HL-60 (cell line): ENCODE measurements at places on chromosomes 1 and 21.

GRCh38 chr1:109579491-109579890 is 31.1 kb downstream of the GNAI3 start:
- DNase-seq: no peak

DNA sequence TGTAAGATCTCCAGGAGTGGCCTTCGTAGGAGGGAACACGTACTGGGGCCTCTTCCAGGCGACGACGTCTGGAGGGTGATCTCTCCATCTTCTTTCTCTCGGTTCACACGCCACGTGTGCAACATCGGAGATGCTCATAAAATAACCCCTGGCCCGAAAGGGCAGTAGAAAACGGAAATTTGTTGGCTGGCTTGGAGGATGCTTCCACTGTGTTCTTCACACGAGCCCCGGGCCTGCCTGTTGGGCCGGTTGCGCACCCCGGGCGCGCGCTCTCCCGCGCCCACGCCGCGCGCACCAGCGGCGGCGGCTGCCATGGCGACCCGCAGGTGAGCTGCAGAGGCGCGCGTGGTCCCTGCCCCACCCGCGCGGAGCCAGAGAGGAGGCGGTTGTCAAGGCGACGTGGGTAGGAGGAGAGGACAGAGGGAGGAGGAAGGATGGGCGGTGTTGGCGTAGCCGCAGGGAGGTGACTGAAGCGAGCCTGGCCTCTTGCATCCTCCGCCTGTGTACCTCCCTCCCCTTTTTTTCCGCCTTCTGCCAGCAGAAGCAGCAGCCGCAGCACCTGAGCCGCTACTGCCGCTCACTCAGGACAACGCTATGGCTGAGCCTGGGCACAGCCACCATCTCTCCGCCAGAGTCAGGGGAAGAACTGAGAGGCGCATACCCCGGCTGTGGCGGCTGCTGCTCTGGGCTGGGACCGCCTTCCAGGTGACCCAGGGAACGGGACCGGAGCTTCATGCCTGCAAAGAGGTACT is at the start of gene ELAPOR1:
ELAPOR1 (plus strand) TSS at position 526 of the 752 bp plus-strand sequence; CDS start at position 595, 69 bp downstream.
- DNase-seq: peak; percentile 28

GRCh38 chr1:27551170-27551952 is 52.6 kb downstream of the AHDC1 start:
- no peak for DNase-seq

- no peak for DNase-seq
Measured at GRCh38 chr1:119442756-119443155, 27.8 kb downstream of the HSD3B2 start.

- DNase-seq: no peak
Measured at GRCh38 chr1:177311111-177311510, 140.4 kb downstream of the BRINP2 start.

GRCh38 chr1:229529639-229530038 is 21.5 kb upstream of the NUP133 start:
- DNase-seq: no peak

GRCh38 chr1:212490276-212490675 is 57.6 kb downstream of the NENF start:
- DNase-seq: no peak

DNA sequence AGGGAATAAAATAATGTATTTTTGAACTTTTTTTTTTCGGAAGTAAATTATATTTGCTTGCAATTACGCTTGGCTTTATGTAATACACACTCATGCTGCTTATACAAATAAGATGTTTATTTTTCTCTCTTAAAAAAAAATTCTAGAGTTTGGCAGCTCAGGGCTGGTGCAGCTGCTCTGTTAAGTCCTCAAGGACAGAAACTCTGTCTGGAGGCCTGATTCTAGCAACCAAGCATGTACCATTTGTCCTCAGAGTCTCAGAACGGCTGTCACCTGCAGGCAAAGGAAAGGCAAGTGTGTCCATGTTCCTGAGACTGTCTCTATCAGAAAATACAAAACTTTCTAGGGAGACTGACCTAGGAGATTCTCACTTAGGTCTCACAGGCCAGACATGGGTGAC is 23.2 kb upstream of the CLDN17 start:
- no peak for DNase-seq

- no peak for DNase-seq
Measured at GRCh38 chr1:1169429-1170214, 4.1 kb upstream of the TTLL10 start.

DNA sequence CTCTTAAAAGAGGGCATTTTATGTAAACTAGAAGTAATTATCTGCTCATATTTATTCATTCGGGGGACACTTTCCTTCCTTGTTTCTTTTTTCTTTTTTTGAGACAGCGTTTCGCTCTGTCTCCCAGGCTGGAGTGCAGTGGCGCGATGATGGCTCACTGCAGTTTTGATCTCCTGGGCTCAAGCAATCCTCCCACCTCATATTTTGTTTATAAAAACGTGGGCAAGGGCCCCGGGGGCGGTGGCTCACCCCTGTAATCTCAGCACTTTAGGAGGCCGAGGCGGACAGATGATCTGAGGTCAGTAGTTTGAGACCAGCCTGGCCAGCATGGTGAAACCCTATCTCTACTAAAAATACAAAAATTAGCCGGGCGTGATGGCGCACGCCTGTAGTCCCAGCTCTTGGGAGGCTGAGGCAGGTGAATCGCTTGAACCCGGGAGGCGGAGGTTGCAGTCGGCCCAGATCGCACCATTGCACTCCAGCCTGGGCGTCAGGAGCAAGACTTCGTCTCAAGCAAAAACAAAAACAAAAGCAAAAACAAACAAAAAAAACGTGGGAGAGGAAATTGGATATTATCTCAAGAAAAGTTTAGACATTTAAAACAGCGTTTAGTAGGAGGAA is 926 bp upstream of the DFFA start:
- no peak for DNase-seq

GRCh38 chr21:42373196-42373907 is 7.0 kb upstream of the TFF1 start:
- DNase-seq: no peak

- no peak for DNase-seq
Measured at GRCh38 chr1:23889074-23889473, 21.0 kb upstream of the FUCA1 start.

DNA sequence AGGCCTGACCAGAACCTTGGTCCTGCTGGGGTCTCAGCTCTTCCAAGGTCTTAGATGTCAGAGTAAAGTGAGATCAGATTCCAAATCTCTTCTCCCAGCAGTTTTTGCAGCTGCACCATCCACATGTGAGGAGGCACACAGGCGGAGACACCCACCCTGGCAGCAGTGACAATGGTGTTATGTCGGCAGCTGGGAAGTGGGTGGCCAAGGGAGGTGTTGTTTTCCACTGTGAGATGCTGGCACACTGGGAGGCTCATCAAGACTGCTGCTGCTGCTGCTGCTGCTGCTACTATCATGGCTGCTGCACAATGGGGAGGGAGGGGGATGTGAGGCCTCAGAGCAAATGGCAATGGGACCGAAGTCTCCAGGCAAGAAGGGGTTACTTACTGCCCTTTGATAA is 23.6 kb downstream of the CAMK2N1 start:
- no peak for DNase-seq

DNA sequence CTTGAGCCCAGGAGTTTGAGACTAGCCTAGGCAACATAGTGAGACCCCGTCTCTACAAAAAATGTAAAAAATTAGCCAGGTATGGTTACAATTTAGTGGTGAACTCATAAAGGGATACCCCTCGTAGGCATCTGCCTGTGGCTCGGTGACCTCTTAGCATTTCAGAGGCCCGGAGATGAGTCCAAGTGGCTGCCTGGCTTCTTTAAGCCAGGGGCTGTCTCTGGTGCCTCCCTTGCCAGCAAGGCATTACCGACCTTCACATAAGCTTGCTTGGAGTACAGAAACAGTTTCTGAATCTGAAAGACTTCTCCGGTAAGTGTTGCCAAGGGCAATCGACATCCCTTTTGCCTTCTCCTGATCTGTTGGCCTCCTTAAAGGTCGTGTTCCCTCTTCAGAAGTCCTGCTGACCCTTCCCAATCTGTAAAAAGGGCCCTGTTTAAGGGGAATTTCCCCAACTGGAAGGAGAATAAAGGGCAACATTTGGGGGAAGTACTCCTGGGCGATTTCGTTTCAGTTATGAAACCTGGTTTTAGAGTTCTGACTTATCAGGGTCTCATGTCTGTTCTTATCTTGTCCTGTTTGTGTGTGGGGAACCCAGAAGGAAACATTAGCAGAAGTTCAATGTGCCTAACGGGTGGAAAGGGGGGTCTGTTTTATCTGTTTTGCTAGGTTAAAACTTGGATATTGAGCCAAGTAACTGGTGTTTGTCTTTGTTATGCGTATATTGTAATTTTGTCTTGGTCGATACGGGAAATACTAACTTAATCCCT is 32.9 kb downstream of the KIFAP3 start:
- no peak for DNase-seq

GRCh38 chr1:153816283-153816889 is 41.2 kb downstream of the SLC27A3 start:
- DNase-seq: no peak

DNA sequence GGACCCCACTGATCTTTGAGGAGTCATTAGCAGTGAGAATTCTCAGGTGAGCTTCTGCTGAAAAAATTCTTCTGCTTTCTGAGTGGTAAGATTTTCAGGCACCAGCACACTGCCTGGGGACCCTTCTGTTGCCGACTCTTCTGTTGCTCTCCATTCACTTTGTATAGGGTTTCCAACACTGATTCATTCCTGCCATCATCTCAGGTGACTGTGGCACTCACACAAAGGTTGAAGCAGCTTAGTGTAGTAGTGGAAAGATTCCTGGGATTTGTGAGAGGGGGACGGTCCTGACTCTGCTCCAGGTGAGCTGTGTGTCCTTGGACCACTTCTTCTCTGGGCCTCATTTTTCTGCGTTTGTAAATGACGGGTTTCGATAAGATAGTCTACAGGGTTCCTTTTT is 9.4 kb downstream of the UTP11 start:
- no peak for DNase-seq

GRCh38 chr1:248792342-248792741 is 33.4 kb downstream of the SH3BP5L start:
- DNase-seq: peak; percentile 91

DNA sequence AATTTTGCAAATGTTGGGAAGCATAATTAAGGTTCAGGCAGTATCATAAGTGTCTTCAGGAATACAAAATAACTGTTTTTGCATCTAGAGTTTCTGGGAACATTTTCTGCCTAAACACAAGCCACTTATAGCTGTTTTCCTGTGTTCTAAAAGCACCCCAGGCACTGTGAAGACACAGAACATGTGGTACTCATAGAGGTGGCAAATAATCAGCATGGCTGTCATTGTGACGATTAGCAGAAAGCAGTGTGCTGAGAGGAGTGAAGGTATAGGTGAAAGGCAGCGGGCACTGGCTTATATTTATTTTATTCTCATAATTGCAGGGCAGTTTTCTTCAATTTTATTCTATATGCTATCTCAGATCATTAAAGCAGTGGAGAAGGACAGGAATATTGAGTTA is 119.6 kb downstream of the LRRC53 start:
- no peak for DNase-seq

DNA sequence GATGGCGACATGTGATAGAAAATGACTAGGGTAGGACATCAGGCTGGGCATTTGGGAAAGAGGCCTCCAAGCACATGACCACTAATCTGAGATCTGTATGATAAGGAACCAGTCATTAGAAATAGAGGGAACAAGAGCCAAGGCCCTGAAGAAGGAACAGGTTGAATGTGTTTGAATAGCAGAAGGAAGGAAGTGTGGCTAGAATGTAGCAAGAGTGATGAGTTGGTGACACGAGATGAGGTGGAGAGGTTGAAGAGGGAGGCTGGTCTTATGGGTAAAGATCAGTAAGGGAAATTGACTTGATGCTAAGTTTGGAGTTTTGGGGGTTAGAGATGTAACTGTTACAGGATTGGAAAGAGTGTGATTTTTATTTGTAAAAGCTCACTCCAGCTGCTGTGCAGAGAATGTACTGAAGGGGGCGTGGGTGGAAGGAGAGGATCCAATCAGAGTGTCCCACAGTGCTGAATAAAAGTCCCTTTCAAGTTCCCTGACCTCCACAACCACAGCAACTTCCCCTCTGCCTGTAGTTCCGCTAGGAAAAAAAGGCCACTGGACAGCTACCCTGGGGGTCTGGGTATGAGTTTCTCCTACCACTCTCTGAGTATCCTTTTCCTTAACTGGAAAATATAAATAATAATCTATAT is 295.0 kb downstream of the OMA1 start:
- peak; percentile 35 for DNase-seq

- DNase-seq: no peak
Measured at GRCh38 chr1:42767510-42768000, 506 bp downstream of the C1orf50 start.

- DNase-seq: no peak
Measured at GRCh38 chr21:29152916-29153315, 22.5 kb downstream of the MAP3K7CL start.

- DNase-seq: no peak
Measured at GRCh38 chr1:88708011-88708410, 23.9 kb downstream of the PKN2 start.

DNA sequence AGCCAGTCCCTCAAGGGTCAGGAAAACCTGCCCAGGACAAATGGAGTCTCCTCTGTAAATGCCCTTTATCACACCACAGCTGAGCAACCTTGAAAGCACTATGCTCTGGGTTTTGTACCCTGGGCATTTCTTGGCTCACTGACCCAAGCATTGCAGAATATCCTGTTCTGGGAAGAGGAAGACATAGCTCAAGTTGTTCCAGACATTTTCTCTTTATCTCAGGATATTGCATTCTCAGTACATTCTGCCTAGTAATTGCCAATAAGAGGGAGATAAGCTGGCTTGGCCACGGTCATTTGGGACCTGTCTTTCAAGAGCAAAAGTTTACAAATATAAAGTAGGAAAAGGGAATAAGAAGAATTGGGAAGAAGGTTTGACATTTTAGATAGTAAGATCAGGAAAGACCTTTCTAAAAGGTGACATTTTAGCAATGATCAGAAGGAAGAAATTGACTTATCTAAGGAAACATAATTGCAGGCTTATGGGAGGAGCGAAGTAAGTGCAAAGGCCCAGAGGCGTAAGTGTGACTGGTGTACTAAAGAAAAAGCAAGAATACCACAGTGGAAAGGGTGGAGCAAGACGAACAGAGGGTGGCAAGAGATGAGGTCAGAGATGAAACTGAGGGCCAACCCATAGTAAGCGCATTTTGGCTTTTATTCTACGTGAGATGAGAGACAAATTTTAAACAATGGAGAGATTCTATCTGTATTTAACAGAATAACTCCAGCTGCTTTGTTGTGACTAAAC is 394.0 kb upstream of the CXADR start:
- DNase-seq: no peak

- DNase-seq: no peak
Measured at GRCh38 chr1:185008838-185009237, 34.5 kb upstream of the NIBAN1 start.

GRCh38 chr1:79303040-79303439 is 296.5 kb upstream of the ADGRL4 start:
- no peak for DNase-seq

GRCh38 chr1:210684466-210685294 is 356.0 kb downstream of the HHAT start:
- no peak for DNase-seq

DNA sequence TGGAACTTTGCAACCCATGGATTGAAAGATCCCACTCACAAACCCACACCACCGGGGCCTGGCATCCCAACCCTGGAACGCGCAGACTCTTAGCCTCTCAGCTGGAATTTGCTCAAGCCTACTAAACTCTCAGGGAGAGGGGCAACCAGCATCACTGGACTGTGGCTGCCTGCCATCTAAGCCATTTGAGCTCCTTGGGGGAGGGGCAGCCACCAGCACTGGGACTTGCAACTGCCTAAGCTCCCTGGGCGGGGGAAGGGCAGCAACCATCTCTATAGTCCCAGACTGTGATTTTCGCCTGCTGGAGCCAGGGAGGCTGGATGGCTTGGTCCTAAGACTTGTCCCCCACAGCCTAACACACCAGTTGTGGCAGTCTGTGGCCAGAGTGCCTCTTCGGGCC is 122.3 kb downstream of the SNX7 start:
- DNase-seq: no peak
